ENCODE measurements at places on chromosomes 6 and 20. TPM values are rescaled to one million over a fixed set of nuclear protein-coding genes. Genes with fewer than 3 reads are reported as not detected.

MLIP gene
- not detected for total RNA-seq

DNA sequence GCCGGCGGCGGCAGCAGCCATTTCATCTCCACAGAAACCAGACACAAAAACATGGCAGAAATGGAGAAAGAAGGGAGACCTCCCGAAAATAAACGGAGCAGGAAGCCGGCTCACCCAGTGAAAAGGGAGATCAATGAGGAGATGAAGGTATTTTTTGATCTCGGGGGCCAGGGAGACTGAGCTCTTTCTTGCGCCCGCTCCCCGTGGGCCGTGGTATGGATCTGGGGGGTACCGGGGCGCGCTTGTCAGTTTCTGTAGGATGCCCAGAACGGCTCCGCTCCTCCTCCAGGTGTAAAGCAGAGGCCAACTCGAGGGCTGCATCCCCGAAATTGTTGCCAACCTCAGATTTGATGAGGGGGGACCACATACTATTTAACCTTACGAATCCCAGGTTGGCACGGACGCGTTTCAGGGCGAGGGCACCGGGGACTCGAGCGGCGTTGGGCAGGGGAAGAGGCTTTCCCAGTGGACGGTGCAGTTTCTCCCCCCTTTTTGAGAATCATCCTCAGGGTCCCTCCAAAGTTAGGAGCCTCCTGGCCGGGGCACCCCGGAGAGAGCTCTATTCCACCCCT lies 735 bp downstream of the SOBP start:
- peak; percentile 10 for DNase-seq

DNA sequence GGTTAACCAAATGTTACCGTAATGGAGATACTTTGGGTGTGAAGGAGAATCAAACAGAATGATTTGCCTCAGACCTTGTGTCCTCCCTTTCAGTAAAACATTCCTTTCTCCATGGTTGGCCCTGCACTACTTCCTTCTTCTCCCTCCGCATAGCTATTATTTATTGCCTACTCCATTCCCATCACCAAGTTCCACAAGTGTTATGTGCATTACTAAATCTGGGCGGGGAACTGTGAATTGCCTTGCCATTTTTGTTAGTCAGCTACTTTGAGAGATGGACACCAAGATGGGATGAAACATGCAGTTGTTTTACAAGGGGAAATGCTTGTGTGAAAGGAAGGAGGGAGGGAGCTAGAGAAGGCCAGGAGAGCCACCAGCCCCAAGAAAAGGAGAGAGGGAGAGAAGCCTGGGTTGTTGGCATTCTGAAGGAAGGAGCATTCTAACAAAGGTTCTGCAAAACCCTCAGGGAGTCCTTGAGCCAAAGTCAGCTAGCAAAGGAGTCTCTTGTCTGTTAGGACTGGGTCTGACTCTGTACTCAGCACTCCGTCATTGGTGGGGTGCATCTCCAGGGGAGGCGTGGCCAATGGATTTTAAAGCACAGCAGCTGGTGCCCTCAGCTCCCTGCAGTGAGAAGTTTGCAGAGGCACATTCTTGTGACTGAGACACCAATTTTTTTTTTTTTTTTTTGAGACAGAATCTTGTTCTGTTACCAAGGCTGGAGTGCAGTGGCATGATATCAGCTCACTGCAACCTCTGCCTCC lies 83.6 kb upstream of the CHD6 start:
- DNase-seq = no peak

DNA sequence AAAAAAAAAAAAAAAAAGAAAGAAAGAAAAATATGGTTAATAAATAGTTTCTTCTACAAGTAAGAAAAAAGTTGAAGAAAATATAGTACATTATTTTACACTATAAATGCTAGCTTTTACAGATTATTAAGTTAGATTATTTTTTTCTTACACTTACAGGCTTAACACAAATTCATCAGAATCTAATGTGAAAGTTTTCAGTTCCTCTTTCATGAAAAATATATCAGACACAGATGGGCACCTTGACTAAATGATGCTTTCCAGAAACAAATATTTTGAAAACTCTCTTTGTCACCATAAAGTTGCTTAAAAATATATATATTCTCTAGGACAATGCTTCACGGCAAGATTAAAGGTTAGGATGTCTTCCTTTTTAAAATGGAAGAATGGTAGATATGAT lies 321.8 kb upstream of the HSF2 start:
- DNase-seq = no peak

RPL7L1 gene
- total RNA-seq = 116 TPM
